Right renal cortex interstitium (tissue), 3 donors: ENCODE measurements at places on chromosomes 11 and 22. TPM values are rescaled to one million over a fixed set of nuclear protein-coding genes. Genes with fewer than 3 reads are reported as not detected.

DNA sequence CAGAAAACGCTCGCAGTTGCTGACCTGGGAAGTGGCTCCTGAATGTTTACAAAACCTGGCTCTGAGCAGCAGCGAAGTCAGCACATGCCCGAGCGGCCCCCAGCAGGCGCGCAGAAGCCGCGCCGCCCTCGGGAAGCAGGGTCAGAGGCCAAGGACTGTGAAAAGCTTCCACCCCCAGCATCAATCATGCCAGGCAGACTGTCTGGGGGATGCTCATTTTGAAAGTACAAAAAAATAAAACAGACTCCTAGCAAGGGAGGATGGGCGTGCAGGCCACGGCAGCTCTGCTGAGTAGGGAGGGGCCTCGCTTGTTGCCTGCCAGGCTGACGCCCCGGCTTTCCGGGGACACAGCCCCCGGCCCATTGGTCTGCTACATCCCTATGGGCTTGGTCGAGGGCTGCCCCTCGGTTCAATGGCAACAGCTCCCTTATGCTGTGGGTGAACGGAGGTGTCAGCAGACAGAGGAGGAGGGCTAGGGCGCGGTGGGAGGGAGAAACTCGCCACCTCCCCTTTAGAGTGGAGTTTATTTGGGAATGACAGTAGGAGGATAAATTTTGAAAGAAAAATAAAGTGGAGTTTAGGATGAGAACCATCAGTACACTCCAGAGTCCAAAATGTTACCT, 37.7 kb upstream of the GNB1L start:
- no peak for DNase-seq

KLHL35 gene
- 0.58 TPM for polyA plus RNA-seq

MYBPC3 gene
- polyA plus RNA-seq: 0.08 TPM

EIF3M gene
- polyA plus RNA-seq: 799 TPM

DNA sequence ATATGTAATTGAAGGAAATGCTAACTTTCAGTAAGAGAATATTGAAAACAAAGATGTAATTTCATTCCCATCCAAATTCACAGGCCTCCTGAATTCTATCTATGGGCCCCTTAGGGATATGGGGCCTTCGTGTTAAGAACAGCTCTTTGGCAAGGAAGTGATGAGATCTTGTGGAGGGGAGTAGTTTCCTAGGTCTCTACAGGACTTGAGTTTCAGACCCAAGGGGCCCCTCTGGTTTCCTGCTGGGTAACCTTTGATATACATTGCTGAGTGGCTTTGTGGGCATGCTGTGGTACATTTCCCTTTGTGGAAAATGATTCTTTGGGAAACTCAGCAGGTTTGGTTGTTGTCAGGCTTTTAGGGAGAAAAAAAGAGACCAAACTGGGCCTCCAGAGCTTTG, 6.2 kb downstream of the STIM1 start:
- no peak for DNase-seq

RHOD gene
- polyA plus RNA-seq: 6.1 TPM

GRCh38 chr22:32561163-32561562, 86.6 kb downstream of the FBXO7 start:
- DNase-seq: no peak

GRCh38 chr11:96781082-96781481, 391.3 kb downstream of the JRKL start:
- no peak for DNase-seq

DNA sequence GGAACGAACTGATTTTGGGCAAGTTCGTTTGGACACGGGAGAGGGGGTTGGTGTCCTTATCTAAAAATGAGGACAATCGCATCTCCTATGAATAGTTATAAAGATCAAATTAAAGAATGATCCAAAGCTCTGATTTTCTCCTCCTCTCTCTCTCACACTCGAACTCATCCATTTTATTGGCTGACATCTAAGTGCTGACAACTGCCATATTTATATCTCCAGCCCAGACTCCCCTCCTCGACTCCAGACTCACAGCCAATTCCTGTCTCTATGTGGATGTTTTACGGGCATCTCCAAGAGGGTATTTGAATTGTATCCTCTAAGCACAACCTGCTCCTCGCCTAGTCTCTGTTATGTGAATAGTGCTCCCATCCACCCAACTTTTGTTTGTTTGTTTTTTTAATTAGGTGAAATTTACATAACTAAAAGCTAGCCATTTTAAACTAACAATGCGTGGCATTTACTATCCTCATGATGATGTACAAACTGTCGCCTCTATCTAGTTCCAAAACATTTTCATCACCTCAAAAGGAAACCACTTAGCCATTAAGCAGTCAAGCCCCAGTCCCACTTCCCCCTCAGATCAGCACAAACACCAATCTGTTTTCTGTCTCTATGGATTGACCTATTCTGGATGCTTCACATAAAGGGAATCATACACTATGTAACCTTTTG, 4.0 kb downstream of the SYN3 start:
- no peak for DNase-seq

PHF21B gene
- 3.1 TPM for polyA plus RNA-seq

POTEH gene
- polyA plus RNA-seq: not detected

DNA sequence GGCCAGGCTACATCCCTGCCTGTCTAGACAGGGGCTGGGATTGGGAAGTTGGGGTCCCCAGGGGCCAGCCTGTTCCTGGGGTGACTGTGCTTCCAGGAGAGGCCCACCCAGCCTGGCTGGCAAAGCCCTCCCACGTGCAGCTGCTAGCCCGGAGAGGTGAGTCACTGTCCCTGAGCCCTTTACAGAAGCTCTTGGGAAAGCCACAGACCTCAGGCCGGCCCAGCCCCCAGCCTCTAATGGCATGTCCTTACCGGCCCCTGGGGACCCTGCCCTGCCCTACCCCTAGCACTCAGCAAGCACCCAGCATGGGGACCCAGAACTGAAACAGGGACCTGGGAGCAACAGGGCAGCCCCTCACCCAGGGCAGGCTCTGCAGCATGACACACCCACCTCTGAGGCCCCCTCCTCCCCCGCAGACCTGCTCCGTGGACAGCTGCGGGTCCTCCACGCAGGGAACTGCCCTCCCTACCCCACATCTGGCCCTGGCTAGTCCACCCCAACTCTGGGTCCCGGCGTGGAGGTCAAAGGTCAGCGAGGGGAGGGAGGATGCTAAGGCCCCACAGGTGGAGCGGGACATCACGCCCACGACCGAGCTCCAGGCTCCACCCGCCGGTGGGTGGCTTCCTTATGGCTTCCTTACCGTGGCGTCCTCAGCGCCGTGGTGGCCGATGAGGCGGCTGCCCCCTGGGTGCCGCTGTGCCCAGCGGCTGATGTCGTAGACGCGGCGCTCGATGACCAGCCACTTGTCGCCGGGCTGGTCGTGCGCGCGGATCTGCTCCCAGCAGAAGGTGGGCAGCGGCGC, 615 bp downstream of the FADS3 start:
- DNase-seq: no peak

DNA sequence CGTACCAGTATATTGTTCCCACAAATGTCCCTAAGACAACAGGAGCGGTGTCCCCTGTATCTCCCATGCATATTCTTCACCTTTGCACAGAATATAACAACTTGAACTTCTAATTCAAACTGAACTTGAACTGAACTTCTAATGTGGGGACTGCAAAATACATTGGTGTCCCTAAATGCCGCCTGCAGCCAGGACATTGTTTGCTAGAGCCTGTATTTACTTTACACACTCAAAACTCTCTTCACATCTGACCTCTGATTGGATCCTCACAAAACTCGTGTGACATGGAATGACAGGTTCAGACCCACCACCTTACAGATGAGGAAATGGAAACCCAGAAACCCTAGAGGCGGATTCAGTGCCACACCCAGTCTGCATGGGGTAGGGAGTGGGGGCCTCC, 6.4 kb downstream of the CPT1A start:
- DNase-seq: no peak

LARGE1 gene
- polyA plus RNA-seq: 27.2 TPM

- DNase-seq: peak; percentile 83
Observed at GRCh38 chr22:40396882-40397281, 26.5 kb downstream of the SGSM3 start.

IGLL1 gene
- polyA plus RNA-seq: 0.53 TPM

GAL gene
- not detected for polyA plus RNA-seq

GRM5 gene
- polyA plus RNA-seq: 0.17 TPM
